ENCODE measurements at places on chromosomes 2 and 18. TPM values are rescaled to one million over a fixed set of nuclear protein-coding genes. Genes with fewer than 3 reads are reported as not detected.

GRCh38 chr2:16716024-16716423 lies 50.4 kb upstream of the CYRIA start:
- no peak overlapping the region for H3K27ac ChIP-seq
- no peaks in the 10 kb centered on the region for H3K36me3 ChIP-seq
- no peak for DNase-seq
- no peak overlapping the region for H3K4me3 ChIP-seq

GRCh38 chr18:6879508-6880195 lies 150.1 kb downstream of the ARHGAP28 start:
- no peak overlapping the region for H3K27ac ChIP-seq
- H3K4me1 ChIP-seq = no peaks in the 10 kb centered on the region
- no peak overlapping the region for H3K4me3 ChIP-seq
- DNase-seq = no peak
- no peaks in the 10 kb centered on the region for H3K27me3 ChIP-seq
- H3K36me3 ChIP-seq = no peaks in the 10 kb centered on the region

DNA sequence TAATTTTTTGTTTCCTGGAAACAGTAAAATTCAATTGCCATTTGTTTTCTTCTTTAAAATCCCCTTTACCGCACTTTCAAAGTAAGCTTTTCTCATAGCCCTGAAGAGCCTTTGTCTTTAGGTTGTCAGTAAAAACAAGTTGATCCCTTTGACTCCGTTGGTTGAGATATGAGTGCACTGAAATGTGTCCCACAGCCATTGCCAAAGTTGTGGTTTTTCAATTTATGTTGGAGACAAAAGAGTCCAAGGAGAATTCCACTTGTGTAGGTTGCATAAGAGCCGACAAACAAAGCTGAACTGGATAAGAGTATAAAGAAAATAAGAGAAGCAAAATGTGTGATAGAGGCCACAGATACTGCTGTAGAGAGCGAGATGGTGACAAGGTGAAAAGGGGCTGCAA lies 26.1 kb upstream of the HNMT start:
- no peaks in the 10 kb centered on the region for H3K4me1 ChIP-seq
- H3K4me3 ChIP-seq = no peak overlapping the region

GRCh38 chr2:138708682-138709241 lies 71.4 kb downstream of the NXPH2 start:
- H3K27me3 ChIP-seq = no peaks in the 10 kb centered on the region
- no peak overlapping the region for H3K4me3 ChIP-seq
- no peaks in the 10 kb centered on the region for H3K4me1 ChIP-seq
- DNase-seq = no peak

GRCh38 chr2:33104726-33105125 lies 158.0 kb downstream of the LTBP1 start:
- H3K36me3 ChIP-seq = no peaks in the 10 kb centered on the region
- peaks cover 7% of the 10 kb centered on the region for H3K4me1 ChIP-seq
- DNase-seq = no peak
- no peak overlapping the region for H3K4me3 ChIP-seq

- peaks cover 38% of the 10 kb centered on the region for H3K4me1 ChIP-seq
- H3K27me3 ChIP-seq = no peaks in the 10 kb centered on the region
- no peaks in the 10 kb centered on the region for H3K36me3 ChIP-seq
- H3K4me3 ChIP-seq = no peak overlapping the region
These were observed 241.6 kb upstream of the NT5C1B start for GRCh38 chr2:18830962-18831361.

DNA sequence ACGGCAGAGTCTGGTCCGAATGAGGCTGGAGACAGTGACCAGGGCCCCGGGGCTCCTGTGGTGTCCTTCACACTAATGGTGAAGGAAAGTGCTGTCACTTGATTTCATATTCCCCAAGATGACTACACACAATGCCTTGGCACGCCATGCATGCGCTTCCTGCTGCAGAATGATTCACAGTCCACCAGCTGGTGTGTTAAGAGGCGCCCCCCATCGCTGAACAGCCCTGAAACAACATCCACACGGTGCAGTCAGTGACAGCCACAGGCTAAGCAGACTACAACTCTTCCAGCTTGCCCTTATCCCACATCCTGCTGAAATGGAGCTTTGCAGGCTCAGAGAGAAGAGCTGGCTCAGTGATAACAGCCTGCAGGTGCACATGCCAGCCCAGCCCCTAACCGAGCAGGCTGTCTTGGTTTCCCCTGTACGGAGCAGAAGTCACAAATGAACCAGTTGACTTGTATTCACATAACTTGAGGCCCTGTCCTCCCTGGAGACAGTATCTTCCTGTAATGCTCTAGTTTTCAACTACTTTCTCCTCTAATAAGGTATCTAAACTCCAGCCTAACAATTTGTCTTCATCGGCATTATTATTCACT lies 24.3 kb upstream of the CDH20 start:
- no peaks in the 10 kb centered on the region for H3K36me3 ChIP-seq
- H3K4me3 ChIP-seq = no peak overlapping the region
- H3K4me1 ChIP-seq = no peaks in the 10 kb centered on the region
- no peak overlapping the region for H3K27ac ChIP-seq

DNA sequence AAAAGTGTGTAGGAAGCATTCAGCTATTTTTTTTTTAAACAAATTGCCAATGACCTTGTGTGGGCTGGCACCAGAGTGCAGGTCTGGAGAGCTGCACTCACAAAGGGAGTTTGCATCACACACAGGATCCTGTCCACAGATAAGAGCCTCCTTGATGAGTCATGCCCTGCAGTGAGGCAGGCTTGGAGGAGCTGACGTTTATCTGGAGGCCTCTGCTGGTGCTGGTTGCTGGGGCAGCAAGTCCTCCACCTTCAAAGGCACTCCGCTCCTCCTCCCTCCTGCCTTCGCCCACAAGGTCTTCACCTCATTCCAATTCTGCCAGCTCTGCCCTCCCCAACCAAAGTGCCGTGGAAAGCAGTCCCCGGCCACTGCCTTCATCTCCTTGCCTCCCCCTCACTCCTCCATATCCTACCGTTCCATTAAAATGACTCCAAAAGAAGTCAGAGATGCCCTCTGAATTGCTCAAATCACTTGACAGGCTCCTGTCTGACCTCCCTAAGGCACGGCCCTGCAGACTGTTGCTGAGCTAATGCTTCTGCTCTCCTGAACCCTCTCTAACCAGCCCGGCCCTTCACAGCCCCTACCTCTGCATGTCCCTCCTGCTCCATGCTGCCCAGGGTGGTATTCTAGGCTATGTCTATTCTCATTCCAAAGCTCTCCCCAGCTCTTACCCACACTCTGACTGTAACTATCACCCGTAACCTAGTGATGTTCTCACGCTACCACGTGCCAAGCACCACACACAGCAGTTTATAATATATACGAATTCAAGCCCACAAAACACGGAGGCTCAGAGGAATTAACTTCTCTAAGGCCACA lies 30.9 kb downstream of the LONRF2 start:
- peak overlapping the region; percentile 77 for H3K27ac ChIP-seq
- H3K27me3 ChIP-seq = no peaks in the 10 kb centered on the region
- DNase-seq = peak; percentile 88
- H3K36me3 ChIP-seq = no peaks in the 10 kb centered on the region
- H3K4me3 ChIP-seq = no peak overlapping the region
- H3K4me1 ChIP-seq = peaks cover 27% of the 10 kb centered on the region

DNA sequence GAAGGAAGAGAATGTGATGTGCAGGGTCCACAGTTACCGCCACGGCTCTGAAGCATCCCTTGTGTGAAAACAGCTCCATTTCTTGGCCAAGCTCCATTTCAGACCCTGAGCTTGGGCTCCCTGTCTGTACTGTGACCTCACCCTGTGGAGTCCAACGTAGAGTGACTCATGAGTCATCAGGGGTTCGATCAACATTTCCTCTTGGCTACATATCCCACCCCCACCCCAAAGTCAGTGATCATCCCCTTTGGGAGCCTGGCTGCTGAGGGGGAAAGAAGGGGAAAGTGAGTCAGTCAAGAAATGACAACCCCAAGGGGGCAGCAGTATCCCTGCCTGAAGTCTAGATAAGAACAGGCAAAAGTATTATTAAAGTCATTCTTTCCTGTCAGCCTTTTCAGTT lies 62.2 kb downstream of the PAPOLG start:
- no peak overlapping the region for H3K4me3 ChIP-seq
- H3K27ac ChIP-seq = no peak overlapping the region
- H3K27me3 ChIP-seq = no peaks in the 10 kb centered on the region
- DNase-seq = no peak

- H3K36me3 ChIP-seq = peaks cover 3% of the 10 kb centered on the region
- DNase-seq = no peak
- no peak overlapping the region for H3K27ac ChIP-seq
- peaks cover 21% of the 10 kb centered on the region for H3K4me1 ChIP-seq
- no peaks in the 10 kb centered on the region for H3K27me3 ChIP-seq
These were observed 57.9 kb downstream of the POLR1A start for GRCh38 chr2:86047575-86048382.

DNA sequence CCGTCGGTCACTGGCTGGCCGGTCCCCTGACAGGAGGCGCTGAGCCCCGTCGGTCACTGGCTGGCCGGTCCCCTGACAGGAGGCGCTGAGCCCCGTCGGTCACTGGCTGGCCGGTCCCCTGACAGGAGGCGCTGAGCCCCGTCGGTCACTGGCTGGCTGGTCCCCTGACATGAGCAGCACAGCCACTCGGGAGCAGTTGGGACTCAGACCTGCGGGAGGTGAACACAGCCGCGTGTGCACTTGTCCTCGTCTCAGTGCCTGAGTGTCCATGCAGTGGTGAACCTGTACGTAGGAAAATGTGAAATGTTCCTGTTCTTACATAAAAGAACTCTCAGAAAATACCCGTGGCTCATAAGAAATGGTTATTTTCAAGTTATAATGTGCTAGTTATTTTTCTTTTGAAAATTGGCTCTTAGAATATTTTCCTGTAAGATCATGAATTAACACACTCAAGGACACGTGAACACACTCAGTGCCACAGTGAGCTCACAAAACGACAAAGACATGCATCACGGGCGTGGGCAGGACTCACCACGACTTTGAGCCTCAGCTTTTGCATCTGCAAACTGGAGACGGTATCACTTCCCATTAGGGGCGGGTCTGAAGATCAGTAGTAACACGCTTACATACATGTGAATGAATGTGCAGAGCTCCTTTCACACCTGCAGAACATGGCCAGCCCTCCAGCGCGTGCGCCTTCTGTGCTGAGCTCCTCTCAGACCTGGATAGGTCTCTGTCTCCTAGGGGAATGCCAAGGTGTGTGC lies 21.1 kb upstream of the NFATC1 start:
- H3K27ac ChIP-seq = no peak overlapping the region
- H3K4me1 ChIP-seq = no peaks in the 10 kb centered on the region
- no peaks in the 10 kb centered on the region for H3K27me3 ChIP-seq
- H3K4me3 ChIP-seq = no peak overlapping the region
- no peak for DNase-seq
- H3K36me3 ChIP-seq = no peaks in the 10 kb centered on the region

DNA sequence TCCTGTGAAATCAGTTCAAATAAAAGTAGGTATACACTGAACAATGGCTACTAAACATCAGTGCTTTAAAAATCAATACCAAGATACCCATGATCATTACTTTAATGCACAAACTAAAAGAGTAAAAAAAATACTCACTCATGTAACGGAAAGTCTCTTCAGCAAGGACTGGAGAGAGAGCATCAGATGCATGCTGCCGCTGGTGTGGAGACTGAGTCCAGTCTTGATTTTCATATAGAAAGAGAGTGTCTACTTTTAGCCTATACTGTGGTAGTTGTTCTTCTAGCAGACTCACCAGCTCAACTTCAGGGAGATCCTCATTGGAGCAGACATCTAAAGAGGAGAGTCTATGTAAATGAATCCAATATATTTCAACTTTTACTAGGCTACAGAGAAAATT lies 44.0 kb downstream of the TRAK2 start:
- no peak for DNase-seq
- H3K36me3 ChIP-seq = no peaks in the 10 kb centered on the region
- peaks cover 60% of the 10 kb centered on the region for H3K4me1 ChIP-seq
- H3K4me3 ChIP-seq = no peak overlapping the region
- H3K27me3 ChIP-seq = no peaks in the 10 kb centered on the region
- H3K27ac ChIP-seq = no peak overlapping the region

DNA sequence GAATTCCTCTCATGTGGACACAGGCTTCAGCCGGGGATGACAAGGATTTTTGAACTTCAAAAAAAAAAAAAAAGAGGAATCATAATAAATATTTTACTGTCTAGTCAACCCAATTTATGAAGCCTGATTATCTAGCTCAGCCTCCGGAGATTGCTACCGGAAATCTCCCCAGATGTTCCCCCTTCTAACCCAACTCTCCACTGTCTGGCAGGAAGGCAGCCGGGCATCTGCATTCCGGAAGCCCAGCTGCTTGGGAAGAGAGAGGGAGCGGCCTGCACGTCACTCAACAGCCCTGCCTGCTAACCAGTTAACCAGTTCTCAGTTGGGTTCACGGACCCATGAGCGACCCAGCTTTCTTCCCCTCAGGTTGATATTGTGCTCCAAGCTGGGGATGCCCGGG lies 87.2 kb upstream of the POU3F3 start:
- no peak overlapping the region for H3K27ac ChIP-seq
- no peak for DNase-seq
- H3K36me3 ChIP-seq = no peaks in the 10 kb centered on the region
- no peaks in the 10 kb centered on the region for H3K27me3 ChIP-seq
- no peak overlapping the region for H3K4me3 ChIP-seq
- H3K4me1 ChIP-seq = no peaks in the 10 kb centered on the region

DNA sequence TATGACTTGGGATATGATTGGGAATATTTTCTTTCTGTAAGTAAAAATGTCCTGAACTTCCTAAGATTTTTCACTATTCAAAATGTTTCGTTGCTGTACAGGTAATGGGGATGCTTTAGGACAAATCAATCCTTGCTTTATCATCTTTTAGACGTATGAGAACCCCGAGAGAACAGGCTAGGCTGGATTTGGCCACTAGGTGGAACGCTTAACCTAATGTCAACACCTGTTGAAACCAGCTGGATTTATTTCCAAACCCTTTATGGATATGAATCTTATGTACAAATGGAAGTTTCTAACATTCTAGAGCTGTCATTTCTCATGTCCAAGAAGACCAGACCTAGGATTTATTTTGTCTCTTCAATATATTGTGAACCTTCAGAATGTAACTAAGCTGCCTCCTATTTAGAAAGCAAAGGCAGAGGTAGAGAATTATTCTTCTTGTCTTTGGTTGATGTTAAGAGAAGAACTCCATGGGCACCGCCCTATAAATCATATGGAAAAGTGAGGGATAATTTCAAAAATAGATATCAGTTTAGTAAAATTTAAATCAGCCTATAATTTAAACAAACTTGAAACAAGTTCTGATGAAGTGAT lies 96.7 kb downstream of the PMAIP1 start:
- H3K4me1 ChIP-seq = no peaks in the 10 kb centered on the region
- DNase-seq = peak; percentile 35
- no peaks in the 10 kb centered on the region for H3K36me3 ChIP-seq
- H3K27me3 ChIP-seq = no peaks in the 10 kb centered on the region

- H3K4me1 ChIP-seq = peaks cover 12% of the 10 kb centered on the region
- no peak overlapping the region for H3K4me3 ChIP-seq
- peak; percentile 6 for DNase-seq
- H3K27me3 ChIP-seq = no peaks in the 10 kb centered on the region
- H3K27ac ChIP-seq = peak overlapping the region; percentile 52
These were observed 56.1 kb downstream of the OSBPL6 start for GRCh38 chr2:178250429-178250828.

Gene STAM2
- 25.7 TPM for total RNA-seq

Gene PER2
- 21.8 TPM for total RNA-seq

Gene KCNJ3
- 0.78 TPM for total RNA-seq

Gene ACMSD
- not detected for total RNA-seq

Gene NETO1
- total RNA-seq = not detected

Gene KCNE4
- 3.9 TPM for total RNA-seq

Gene CXCR4
- total RNA-seq = 0.33 TPM

Gene AQP12A
- 130 TPM for total RNA-seq

Gene SOWAHC
- 11.2 TPM for total RNA-seq

Gene CBLN2
- not detected for total RNA-seq

Data from body of pancreas (tissue), 4 donors.